ENCODE measurements at places on chromosomes 5 and 9.
A peak's percentile ranks its signal among the peaks of the same experiment; 100 is the strongest.

DNA sequence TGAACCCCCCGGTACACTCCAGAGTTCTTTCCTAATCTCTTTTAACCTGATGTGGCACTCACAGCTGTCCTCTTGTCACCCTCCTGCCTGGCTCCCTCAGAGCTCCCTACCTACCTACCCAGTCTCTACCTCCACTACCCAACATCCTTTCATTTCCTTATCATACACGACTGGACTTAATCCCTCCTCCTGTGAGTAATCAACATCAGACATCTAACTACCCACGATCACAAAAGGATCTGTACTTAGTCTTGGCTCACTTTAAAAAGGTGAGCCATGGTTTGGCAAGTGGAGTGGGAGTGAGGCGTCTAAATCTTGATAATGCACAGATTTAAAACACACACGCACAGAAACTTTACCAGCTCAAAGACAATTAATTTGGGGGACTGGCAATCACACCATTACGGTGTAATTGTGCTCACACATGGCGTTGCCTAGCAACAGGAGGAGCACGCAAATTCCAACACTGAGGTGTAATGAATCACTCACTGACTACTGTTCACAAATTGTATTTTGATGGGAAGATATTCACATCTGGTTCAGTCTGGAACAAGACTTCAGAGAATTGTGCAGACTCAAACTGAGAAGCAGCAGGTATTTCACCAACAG, 235.9 kb downstream of the EPB41L4A start:
- DNase-seq: no peak

GRCh38 chr5:157203417-157203816, 22.8 kb downstream of the ITK start:
- DNase-seq: peak; percentile 30

GRCh38 chr9:105503881-105504280, 54.0 kb upstream of the FKTN start:
- no peak for DNase-seq

- peak; percentile 50 for DNase-seq
These were observed 53.5 kb upstream of the IL7R start for GRCh38 chr5:35803191-35803651.

- DNase-seq: no peak
These were observed 2.4 kb upstream of the DAB2 start for GRCh38 chr5:39427229-39427628.

DNA sequence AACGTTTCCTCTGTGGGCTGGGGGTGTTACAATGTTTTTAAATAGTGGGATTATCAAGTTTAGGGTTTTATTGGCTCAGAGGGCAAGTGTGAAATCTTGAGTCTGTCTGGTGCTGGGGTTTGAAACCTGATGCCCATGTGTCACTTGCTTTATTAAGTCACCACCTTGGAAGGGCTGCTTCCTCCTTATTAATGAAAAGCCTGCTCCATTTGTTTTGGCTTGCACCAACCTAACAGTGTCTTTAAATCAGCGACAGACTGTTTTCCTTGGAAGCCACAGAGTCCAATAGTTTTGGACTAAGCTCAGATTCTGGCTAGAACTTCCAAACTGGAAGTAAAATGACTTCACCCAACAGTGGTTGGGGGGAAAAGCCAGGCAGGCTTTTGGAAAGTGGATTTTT, 10.7 kb upstream of the PALM2AKAP2 start:
- DNase-seq: no peak

- no peak for DNase-seq
These were observed at the start of gene TENT4A for GRCh38 chr5:6713274-6714225. Gene TENT4A (plus strand): TSS chr5:6713432. CDS start chr5:6713984, 552 bp downstream.

DNA sequence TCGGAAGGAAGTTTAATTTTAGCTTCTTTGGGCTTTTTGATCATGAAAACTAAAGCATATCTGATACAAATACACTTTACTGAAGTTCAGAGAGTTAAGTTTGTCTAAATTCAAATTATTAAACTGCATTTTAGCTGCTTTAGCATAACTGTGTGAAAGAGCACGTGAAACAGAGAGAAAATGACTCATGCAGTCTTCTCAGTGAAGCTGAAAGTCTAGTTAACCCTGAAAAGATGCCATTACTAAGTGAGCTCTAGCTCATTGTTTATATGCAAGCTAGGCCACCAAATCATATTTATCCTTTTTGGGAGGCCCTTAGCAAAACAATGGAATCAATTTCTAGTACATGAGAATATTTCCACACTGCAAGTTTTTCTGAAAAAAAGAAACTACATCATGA, 27.6 kb downstream of the TPD52L3 start:
- no peak for DNase-seq

GRCh38 chr5:77302653-77303052, 92.2 kb downstream of the PDE8B start:
- no peak for DNase-seq

DNA sequence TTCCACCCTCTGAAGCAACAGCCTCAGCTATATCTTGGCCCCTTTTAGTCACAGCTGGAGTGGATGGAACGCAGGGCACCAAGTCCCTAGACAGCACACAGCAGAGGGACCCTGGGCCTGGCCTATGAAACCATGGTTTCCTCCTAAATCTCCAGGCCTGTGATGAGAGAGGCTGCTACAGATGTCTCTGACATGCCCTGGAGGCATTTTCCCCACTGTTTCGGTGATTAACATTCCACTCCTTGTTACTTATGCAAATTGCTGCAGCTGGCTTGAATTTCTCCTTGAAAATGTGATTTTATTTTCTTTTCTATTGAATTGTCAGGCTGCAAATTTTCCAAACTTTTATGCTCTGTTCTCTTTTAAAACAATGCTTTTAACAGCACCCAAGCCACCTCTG, 384.8 kb downstream of the PRR16 start:
- no peak for DNase-seq

GRCh38 chr9:100277166-100277979, 75.4 kb downstream of the TEX10 start:
- DNase-seq: no peak

- DNase-seq: peak; percentile 33
These were observed 41.5 kb downstream of the SH3PXD2B start for GRCh38 chr5:172412724-172413286.

GRCh38 chr5:97022898-97023297, 87.0 kb downstream of the LNPEP start:
- DNase-seq: no peak

DNA sequence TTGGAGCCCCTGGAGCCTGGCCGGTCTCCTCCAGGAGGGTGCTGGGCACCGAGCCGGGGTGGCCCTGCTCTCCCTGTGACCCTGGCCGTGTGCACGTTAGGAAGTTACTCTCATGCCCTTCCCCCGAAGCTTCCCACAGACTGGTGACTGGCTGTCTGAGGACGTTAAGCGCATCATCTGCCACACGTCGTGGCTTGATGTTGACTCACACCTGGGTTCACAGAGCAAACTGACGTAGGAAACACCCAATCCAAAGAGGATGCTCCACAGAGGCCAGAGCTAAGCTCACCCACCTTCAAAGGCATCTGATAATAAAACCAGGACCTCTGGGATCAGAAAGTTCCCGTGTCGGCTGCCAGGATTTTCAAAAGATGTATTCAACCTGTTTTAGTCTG, 152.9 kb upstream of the PHYKPL start:
- DNase-seq: no peak

GRCh38 chr5:150227606-150228273, 37.9 kb downstream of the SLC6A7 start:
- DNase-seq: no peak

GRCh38 chr5:107470295-107470582, 200.5 kb downstream of the EFNA5 start:
- DNase-seq: no peak

- DNase-seq: no peak
These were observed 33.3 kb downstream of the RAPGEF1 start for GRCh38 chr9:131706608-131706970.

GRCh38 chr5:150625831-150626746, 14.4 kb upstream of the SYNPO start:
- DNase-seq: no peak

- DNase-seq: no peak
These were observed 34.2 kb downstream of the SECISBP2 start for GRCh38 chr9:89352451-89352850.

DNA sequence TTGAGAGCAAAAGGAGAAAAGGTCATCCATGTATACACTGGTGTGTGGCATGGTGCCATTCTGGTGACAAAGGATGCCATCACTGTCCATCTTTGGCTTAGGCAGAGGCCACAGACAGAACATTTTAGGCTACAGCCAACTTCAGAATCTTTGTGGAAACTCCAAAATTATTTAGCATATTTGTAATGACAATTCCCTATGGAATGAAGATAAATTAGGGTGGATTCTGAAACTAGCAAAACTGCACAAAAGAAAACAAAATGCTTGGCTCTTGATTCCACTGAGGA, 92.5 kb downstream of the FBXW11 start:
- no peak for DNase-seq

GRCh38 chr5:82073179-82073578, 101.4 kb downstream of the ATG10 start:
- DNase-seq: no peak

DNA sequence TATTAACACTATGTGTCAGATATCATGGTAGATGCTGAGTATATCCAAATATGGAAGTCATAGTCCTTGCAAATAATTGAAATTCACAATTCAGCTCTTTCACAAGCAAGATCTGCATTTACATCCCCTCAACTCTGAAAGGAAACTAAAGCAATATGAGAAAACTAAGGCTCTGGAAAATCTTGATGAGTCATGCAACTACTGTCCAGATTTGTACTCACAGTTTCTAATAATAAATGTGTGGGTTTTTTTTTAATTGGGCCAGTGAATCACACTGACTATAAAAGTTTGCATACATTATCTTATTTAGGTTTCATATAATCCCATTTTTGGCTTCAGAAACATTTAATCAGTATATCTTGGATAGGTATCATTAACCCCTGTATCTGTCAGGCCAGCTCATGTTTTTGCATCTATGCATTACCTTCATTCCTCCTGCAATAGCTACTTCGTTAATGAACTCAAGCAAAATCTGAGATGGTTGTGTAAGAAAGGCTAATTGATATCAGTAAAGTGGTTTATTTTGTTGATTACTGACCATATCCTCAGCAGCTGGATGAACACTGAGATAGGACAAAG, 58.7 kb upstream of the PRR16 start:
- DNase-seq: no peak

DNA sequence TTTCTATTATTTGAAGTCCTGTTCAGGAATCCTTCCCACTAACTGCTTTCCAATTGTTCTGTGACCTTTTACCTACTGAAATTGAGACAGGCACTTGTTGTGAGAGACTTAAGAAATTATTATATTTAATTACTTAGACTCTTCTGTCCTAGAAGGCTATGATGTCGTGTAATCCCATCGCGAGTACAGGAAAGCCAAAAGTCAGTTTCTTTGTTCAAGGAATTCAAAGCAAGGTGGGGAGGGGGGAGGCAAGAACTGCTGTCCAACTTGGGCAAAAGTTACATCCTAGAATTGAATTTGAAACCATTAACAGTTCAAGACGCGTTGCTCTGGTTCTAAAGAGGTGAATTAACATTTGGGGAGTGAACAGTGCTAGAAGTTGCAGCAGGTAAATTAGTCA, 17.9 kb downstream of the NDUFA8 start:
- no peak for DNase-seq

DNA sequence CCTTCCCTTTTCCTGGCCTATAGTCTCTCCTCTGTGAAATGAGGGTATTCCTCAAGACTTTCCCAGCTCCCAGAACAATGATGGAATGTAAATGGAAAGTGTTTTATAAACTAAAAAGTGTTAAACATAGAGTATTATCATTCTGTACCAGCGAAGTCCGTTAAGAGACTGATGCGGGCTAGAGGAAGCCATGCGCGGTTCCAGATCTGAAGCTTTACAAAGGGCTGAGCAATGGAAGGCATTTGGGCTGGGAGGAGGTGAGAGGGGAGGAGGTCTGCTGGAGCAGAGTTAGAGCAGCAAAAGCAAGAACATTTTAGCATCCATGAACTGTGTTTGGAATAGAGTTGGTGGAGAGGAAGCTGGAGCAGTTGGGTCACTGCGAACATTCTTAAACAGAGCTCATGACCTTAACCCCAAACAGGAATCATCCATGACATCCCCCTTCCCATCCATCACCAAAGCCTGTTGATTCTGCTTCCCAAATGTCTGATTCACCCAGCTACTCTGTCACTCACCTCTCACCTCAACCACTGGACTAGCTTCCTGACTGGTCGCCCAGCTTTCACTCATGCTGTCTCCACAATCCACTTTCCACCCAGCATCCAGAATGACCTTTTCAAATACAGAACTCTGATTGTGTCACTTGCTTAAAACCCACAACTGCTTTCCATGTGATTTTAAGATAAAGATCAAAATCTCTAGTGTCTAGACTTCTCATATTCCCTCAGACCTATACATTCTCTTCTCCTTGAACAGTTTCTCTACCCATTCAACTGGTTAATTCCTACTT, 37.1 kb downstream of the CDK5RAP2 start:
- DNase-seq: no peak

- DNase-seq: no peak
These were observed at the start of gene IFNA2 for GRCh38 chr9:21385131-21385670. Gene IFNA2 (minus strand): TSS chr9:21385398. CDS start chr9:21385329, 69 bp downstream.

- no peak for DNase-seq
These were observed 680 bp downstream of the GLRA1 start for GRCh38 chr5:151923866-151924476.

- no peak for DNase-seq
These were observed 109.1 kb upstream of the ELL2 start for GRCh38 chr5:96070622-96071225.

DNA sequence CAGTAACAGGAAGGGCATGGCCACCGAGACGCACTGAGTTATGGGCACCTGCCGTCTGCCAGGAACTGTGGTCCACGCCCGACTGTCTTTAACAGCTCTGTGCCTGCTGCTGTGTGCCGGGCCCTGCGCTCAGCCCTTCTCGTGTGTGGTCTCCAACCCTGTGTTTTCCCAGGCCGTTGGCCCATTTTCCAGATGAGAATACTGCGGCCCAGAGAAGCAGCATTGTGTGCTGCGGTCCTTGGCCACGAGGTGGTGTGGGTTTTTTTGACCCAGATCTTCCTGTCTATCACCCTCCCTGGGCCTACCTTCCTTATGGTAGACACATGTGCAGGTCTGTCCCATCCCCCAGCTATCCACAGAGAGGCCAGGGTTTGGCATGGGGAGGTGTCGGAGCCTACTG, 47.0 kb downstream of the RXRA start:
- no peak for DNase-seq

GRCh38 chr5:124337996-124338395, 408.4 kb downstream of the ZNF608 start:
- no peak for DNase-seq

DNA sequence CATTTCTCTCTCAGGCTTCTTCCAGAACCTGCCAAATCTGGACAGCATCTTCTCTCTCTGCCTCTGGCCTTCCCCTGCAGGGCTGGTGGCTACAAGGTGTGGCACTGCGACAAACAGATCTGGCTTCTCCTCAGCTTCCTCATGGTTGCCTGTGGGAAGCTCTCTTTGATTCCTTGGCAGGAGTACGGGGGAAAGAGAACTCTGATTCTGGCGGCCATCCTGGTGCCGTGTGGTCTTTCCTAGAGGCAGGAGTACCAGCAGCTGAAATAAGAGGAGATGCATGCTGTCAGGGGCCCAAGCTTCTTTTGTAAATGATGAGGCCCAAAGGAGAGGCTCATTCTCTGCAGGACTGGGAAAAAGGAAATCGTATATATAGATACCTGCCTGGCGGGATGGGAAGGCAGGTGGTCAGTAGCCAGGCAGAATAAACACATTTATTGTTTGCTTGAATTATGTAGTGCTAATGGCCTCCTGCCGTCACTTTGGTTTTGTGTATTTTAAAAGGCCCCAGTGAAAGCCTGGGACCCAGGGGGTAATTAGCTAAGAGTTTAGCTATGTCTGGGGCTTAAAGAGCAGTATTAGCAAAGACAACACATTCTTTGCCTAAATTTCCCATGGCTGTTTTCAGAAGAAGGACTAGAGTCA, at the start of gene CER1:
TSS of gene CER1 (minus strand) at position 343 of the 645 bp plus-strand sequence. CDS start at position 282, 61 bp downstream.
- DNase-seq: no peak

- DNase-seq: no peak
These were observed 764.7 kb downstream of the MTRR start for GRCh38 chr5:8633696-8634095.
